ENCODE measurements at places on chromosomes 12 and 14.

DNA sequence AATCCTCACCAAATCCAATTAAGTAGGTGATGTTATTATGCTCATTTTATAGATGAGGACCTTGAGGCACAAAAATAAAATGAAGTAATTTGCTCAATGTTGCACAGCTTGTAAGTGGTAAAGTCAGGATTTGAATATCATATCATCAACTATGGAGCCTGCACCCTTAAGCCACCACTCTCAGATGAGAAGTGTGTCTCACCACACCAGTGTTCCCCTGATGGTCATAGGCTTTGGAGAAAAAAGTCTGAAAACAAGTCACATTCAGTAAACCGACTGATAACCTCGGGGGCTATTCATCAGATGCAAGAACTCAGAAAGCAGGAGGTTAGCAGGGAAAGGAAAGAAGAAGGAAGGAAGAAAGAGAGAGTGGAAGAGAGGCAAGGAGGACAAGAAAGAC is 2.8 kb downstream of the TSHR start:
- no peak for DNase-seq

DNA sequence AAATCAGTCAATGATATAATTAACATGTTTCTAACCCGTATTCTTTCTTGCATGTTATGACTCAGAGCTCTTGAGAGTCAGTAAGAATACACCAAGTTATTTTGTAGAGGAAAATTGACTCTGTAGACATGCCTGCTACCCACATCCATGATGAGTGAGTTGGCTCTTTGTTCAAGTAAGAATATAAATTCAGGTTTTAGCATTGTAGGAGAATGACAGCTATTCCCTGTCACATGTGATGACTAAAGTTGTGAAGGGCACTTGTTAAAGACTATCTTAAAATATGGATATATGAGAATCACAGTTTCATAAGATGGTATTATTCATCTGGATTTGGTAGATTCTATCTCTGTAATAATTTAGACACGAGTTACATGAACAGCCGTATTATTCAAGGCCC is 209.1 kb downstream of the CCDC59 start:
- no peak for DNase-seq

GRCh38 chr12:70549340-70550179 is 87.7 kb downstream of the PTPRB start:
- DNase-seq, result no peak

- no peak for DNase-seq
Measured at GRCh38 chr12:93169536-93169935, 208.2 kb upstream of the NUDT4 start.

- no peak for DNase-seq
Measured at GRCh38 chr12:102542816-102543440, 62.6 kb upstream of the IGF1 start.

- DNase-seq, result no peak
Measured at GRCh38 chr12:29164477-29165393, 15.7 kb downstream of the FAR2 start.

Measured in NCI-H187 treated with DMSO at 0.1 percent for 48 hours (cell line).